ENCODE measurements at places on chromosomes 1 and 21.
A peak's percentile ranks its signal among the peaks of the same experiment; 100 is the strongest.

GRCh38 chr1:43509007-43509739 is 21.5 kb upstream of the PTPRF start:
- DNase-seq = no peak

- DNase-seq = no peak
These were observed 49.0 kb downstream of the OMA1 start for GRCh38 chr1:58497499-58497898.

DNA sequence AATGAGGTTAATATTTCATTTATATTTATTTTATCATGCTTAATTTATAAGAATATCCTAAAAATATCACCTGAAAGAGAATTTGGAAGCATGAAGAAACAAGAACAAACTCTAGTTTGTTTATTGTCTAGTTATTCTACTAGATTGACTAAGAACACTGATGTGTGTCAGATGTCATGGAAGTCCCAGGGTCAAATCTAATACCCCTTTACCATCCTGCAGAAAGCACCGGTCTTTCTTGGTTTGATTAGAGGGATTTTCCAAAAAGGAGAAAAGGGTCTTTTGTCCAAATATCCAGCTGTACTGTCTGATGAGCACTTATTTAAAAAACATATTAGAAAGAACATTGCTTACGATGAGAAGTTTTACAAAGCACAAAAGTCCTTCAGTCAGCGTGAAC is 20.7 kb upstream of the CR2 start:
- no peak for DNase-seq

- DNase-seq = no peak
These were observed 49.3 kb downstream of the IVNS1ABP start for GRCh38 chr1:185267701-185268100.

DNA sequence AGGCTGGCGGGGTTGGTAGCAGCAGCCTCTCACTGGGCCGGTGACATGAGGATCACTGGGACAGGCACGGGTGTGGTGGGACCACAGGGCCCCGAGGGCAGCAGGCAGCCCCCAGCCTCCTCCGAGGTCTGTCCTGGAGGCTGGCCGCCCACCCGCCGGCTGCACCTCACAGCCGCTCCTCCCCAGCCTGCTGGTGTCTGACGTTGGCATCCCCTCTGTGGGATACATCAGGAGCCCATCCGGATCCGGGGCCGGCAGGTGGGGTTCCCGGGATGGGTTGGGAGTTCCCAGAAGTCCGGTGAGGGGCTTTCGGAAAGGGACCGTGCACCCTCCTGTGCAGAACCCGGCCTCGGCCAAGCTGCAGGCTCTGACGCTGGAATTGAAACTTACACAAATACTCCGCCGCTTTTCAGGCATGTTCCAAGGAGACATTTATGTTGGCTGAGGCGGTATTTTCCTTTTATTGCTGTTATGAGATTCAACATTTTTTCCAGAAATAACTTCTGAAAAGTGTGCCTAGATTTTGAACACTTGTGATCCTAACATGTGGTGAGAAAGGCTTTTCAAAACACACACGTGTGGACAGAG is 142.1 kb upstream of the ARHGEF16 start:
- no peak for DNase-seq

GRCh38 chr21:41876396-41876795 is 2.7 kb downstream of the PRDM15 start:
- DNase-seq = no peak

GRCh38 chr1:42381280-42381673 is 685 bp downstream of the RIMKLA start:
- no peak for DNase-seq

- no peak for DNase-seq
These were observed 29.9 kb downstream of the PSMG1 start for GRCh38 chr21:39153373-39153772.

- DNase-seq = no peak
These were observed 34.0 kb upstream of the LEPR start for GRCh38 chr1:65386439-65386838.

DNA sequence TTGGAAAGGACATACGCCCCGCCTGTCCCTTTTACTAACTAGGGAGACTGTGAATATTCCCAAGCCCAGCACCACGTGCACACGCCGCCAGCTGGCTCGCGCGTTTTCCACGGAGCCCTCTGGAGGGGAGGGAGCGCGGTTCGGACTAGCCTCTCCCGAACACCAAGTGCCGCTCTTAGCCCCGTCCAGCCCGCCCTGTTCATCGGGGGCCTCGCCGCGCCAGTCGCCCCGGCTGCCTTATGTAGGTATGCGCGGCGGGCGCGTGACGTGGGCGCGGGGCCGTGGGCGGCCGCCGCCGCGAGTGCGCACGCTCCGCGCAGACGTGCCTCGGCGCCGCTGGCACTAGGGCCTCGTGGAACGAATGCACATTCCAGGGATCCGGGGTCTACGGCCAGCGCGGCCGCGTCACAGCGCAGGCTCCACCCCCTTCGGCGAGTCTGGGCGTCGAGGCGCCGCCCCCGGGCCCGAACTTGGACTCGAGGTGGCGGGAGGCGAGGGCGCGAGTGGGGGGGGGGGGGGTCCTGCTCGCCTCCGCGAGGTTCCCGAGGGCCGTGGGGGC is 767 bp upstream of the IRF2BP2 start:
- DNase-seq = peak; percentile 91

DNA sequence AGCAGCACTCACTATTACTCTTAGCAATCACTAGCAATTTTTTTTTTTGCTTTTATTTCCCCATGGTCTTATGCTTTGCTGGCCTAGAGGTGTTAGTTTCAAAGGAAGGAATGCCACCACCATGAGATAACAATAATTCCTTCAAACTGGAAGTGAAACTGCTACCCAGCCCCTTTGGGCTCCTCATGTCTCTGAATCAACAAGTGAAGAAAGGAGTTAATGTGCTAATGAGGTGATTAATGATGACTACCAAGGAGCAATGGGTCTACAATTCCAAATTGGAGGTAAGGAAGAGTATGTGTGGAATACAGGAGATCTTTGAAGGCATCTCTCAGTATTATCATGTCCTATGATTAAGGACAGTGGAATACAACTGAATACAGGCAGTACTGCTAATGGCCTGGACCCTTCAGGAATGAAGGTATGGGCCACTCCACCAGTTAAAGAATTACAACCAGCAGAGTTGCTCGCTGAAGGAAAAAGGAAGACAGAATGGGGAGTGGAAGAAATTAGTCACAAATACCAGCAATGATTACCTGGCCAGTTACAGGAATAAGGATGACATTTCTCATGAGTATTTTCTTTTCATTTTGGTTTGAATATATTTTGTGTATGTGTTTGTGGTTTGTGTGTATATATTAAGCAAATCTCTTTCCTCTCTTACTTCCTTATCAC is 652.9 kb downstream of the ADGRL2 start:
- no peak for DNase-seq

- DNase-seq = no peak
These were observed 73.5 kb downstream of the JAK1 start for GRCh38 chr1:64892576-64893573.

GRCh38 chr1:47561523-47562007 is 123.7 kb downstream of the FOXD2 start:
- DNase-seq = no peak

- no peak for DNase-seq
These were observed 1.2 kb downstream of the ATP1B1 start for GRCh38 chr1:169107603-169108208.

GRCh38 chr1:199124351-199124750 is 485.5 kb downstream of the PTPRC start:
- no peak for DNase-seq

- DNase-seq = no peak
These were observed 80.3 kb downstream of the GLIS1 start for GRCh38 chr1:53658489-53659230.

GRCh38 chr1:40711465-40712404 is 20.2 kb downstream of the NFYC start:
- DNase-seq = no peak

GRCh38 chr1:89546082-89546889 is 21.7 kb downstream of the LRRC8B start:
- DNase-seq = no peak

DNA sequence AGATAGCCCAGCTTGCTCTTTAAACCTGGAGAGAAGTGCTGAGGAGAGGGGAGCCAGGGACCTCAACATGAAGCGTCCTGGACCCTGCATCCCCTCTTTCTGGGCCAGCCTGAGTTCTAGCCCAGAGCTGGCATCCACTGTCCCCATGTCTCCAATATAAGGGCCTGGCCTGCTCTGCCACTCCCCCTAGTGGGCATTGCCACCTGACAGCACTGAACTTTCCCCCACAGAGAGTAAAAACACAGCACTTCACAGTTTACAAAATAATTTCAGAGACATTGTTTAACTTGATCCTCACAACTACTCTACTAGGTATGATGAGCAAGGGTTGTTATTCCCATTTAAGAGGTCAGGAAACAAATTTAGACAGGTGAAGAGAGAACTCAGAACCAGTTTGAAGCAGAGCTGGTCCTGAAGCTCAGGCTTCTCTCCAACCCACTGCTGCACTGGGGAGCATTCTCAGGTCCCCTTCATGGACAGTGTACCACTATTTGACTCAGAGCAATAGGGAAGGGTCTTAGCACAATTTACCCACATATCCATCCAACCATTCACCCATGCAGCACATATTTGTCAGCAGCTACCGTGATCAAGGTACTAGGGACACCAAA is 151.2 kb downstream of the DMRTA2 start:
- no peak for DNase-seq

DNA sequence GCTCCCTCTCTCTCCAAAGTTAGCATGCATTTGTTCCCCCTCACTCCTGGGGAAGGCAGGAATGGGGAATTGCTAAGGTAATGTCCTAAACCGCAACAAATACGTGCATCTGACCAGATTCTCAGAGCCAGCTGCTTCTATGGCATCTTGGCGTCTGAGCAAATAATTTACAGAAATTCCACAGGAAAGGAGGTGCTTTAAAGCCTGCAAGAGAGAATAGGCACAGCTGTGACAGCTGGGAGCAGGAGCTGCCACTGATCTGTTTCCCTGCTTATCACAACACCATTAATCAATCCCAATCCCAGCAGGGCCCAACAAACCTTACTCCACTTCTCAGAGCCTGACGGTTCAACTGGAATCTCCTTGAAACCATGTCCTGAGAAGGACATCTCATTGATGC is 83.5 kb upstream of the ZNF281 start:
- no peak for DNase-seq

DNA sequence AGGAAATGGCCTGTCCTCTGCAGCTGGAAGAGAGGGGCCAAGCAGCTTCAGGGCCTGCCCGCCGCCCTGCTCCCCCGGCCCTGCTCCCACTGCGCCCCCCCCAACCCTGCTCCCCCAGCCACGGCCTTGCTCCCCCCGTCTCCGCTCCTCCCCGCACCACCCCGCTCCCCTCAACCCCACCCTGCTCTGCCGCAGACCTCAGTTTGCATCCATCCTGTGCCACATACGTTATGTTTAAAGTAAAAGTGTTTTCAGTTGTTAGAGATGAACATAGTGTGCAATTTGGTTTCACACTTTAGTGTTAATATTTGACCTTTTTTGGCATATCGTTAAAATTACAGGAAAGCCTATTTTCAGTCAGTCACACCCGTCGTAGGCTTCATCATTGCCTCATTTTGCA is 34.1 kb upstream of the DIP2A start:
- DNase-seq = no peak

DNA sequence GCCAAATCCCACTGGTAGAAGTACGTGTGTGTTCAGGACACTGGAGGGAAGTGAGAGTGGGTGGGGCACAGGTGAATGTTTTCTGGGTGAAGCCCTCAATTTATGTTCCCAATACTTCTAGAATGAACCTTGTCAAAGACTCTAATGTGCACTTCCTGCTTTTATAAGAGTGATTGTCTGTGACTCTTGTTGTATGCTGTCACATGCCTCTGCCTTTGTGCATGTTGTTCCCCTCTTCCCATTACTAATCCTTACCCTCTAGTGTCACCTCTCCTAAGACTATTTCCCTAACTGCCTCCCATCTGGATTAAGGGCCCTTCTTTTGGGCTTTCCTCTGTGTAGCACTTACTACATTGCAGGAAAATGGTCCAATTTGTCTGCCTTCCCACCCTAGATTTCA is 2.5 kb upstream of the LINGO4 start:
- no peak for DNase-seq

DNA sequence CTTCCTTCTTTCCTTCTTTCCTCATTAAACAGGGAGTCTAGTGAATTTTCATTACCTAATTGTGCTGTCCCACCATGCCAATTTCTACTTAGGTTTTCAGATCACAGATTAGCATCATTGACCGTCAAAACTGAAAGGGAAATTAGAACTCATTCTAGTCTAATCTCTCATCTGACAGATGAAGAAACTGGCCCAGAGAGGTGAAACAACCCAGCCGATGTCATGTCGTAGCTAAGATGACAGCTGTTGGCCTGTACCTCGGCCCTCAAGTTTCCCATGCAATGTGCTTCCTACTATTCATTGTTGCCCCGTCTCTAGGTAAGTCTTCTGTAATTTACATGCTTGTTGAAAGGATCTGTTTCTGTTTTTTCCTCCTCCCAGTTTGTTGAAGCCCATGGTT is 128.2 kb upstream of the KIAA0040 start:
- DNase-seq = no peak

DNA sequence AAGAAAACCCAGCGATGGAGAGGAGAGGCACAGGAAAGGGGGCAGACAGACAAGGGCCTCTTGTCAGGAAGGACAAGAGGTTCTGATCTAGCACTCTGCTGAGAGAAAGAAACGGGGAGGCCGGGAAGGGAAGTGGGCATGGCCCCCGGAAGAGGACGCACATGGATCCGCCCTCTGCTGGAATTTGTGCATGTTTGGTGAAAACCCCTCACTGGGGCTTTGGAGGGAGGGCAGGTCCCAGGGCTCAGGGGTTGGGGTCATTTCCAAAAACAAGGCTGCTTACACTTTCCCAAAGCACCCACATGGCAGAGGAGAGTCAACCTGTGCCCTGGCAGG is 32.4 kb upstream of the ECE1 start:
- DNase-seq = no peak

DNA sequence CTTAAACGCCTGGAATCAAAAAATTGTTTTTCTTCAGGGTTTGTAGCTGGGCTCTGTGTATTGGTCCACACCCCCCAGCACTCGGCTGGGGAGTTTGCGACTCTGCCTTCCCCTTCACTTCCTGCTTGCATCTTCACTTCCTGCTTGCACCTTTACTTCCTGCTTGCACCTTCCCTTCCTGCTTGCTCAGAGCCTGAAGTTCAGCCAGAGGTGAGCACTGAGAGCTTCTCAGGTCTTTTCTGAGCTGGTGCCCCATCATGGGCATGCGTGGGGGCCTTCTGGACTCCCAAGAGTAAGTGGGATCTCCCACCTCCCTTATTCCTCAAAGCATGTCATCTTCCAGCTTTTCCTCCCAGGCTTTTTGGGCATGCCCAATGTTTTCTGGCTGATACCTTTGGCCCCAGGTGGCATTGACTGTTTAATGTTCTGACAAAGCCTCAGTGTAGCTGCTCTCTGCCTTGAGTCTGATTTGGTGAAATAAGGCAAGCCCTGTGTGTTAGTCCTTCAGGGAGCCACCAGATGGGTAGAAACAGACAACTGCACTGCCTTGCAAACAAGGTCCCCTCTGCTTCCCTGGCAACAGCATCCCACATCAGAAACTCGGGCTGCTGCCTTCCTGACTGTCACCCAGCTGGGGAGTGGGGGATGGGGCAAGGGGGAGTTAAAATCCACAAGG is 3.5 kb downstream of the KRTAP10-2 start:
- no peak for DNase-seq

DNA sequence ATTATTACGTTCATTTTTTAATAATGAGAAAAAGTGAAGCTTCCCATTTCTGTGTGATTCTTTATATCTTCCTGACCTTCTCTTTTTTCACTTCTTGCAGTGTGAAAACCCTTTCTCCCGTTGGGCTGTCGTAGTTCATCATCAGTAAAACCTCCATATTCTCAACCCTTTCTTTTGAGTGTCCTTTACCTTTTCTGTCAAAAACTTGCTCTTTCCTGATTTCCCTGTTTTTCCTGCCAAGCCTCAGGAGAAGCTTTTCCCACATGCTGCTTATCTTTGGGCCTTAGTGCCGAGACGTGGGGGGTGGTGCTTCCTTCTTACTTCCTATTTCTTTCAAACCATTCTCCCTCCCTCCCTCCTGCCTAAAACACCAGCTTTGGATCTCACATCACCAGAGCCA is 46.1 kb downstream of the UCK2 start:
- DNase-seq = no peak

Measured in activated gamma-delta T cell (primary cell).